ENCODE measurements at places on chromosomes 3 and 15.

- no peak for DNase-seq
Measured at GRCh38 chr3:124837065-124837464, 50.1 kb downstream of the ITGB5 start.

DNA sequence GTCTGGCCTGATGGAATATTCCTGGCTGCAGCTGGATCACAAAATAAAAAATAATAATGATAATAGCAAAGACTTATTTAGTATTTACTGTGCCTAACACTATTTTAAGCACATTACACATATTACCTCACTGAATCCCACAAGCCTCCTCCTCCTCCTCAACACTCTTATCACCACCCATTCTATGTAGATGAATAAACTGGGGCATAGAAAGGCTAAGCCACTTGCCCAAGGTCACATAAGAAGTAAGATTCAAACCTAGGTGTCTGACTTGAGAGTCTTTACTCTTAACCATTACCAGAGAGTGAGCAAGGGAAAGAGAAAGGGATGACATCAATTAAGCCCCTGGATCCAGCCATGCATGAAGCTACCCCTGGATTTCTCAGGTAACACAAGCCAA lies 493.1 kb downstream of the SHQ1 start:
- DNase-seq, result no peak

DNA sequence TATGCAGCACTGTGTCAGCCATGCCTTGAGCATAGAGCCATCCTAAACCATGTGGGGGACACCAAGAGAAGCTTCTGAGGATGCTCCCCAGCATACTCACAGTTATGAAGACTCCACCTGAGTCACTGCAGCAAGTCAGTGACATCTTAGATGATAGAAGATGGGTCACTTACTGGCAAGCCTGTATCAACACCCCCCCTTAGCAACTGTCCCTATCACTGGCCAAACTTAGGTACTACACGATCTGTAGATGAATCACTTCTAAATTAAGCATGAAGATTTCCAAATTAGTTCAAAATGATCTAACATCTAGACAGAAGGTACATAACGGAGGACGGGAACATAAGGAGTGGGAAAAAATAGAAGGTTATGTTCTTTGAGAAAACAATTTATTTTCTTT lies 13.2 kb upstream of the LMCD1 start:
- DNase-seq, result no peak

DNA sequence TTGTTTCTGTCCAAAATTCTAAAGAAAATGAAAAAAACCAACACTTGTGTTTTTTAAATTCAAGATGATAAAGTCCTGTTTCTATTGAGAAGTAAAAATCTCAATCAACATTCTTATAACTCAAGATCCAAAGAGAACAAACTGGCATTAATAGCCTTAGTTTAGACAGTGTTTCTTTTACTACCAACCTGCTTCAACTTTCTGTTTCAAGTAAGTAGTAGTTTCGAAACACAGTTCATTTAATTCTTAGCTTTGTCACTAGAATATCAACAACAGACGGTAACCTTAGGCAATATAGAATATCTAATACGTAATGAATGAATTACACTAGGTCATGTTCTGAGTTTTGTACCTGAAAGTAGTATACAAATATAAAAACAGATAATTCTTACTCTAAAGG lies 23.7 kb downstream of the CIP2A start:
- DNase-seq, result no peak

GRCh38 chr15:47933865-47934264 lies 186.9 kb upstream of the SLC24A5 start:
- no peak for DNase-seq

Measured in activated CD8-positive, alpha-beta T cell treated with anti-CD3 and anti-CD28 coated beads for 36 hours (primary cell).